ENCODE measurements at places on chromosomes 11 and 22. TPM values are rescaled to one million over a fixed set of nuclear protein-coding genes. Genes with fewer than 3 reads are reported as not detected.

DNA sequence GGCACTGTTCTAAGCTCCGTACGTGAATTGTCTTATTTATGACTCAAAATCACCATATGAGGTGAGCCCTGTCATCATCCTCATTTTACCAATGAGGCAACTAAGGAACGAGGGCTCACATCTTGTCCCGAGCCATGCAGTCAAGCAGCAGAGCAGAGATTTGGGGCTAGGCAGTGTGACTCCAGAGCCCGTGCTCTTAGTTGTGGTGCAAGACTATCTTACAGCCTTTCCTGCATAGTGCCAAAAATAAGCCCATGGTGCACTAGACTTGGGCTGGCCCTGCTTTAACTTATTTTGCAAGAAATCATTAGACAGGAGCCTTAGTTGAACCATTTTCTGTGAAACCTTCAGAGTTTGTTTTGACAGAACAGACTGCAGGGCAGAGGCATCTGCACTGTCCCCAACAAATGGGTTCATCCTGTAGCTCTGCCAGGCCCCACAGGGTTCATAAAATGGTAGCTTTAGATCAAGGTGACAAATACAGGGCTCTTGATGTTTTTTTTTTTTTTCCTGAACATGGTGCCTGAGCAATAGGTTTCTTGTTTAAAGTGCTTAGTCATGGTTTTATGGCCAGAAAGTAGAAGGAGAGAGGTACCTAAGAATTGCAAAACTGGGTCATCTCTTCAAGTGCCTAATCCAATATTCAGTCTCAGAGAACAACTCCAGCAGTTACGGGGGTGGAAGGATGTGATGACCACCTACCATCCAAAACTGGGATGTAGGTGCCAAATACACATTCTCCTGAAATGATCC lies 56.6 kb downstream of the BMAL1 start:
- no peak for DNase-seq

GRCh38 chr11:130522284-130522961 lies 74.0 kb downstream of the ADAMTS15 start:
- peak; percentile 81 for DNase-seq

GRCh38 chr11:35496416-35496815 lies 29.0 kb downstream of the PAMR1 start:
- DNase-seq, result no peak

- DNase-seq, result no peak
Measured at GRCh38 chr11:64642418-64642735, 51.4 kb downstream of the SLC22A12 start.

GRCh38 chr11:58060535-58060934 lies 29.8 kb downstream of the OR6Q1 start:
- no peak for DNase-seq

DNA sequence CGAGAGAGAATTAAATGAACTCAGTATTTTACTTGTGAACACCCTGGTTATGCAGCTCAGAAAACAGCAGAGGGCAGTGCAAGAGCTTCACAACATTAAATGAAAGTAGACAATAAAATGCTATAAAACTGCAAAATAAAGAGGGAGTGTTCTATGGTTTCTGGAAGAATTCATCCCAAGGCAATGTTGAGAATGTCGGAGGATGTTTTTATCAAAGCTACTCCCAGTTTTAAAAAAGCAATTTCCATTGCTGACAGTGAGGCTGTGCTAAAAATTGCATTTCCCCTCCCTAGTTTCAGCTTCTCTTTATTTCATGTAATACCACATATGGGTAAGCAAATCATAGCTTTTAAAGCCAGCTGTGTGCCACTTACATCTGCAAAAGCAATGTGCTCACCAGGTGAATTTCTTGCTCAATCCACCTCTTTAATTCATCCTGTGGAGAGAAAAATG lies 296.8 kb downstream of the RAB38 start:
- peak; percentile 42 for DNase-seq

- DNase-seq, result no peak
Measured at GRCh38 chr11:116170526-116171120, 602.2 kb downstream of the BUD13 start.

- DNase-seq, result no peak
Measured at GRCh38 chr22:49718396-49718795, 109.3 kb downstream of the BRD1 start.

Gene ANGPTL5
- polyA plus RNA-seq, result not detected

- DNase-seq, result no peak
Measured at GRCh38 chr11:72378704-72379383, 55.5 kb downstream of the CLPB start.

All from A549 (cell line).